ENCODE measurements at places on chromosomes 1 and 21. TPM values are rescaled to one million over a fixed set of nuclear protein-coding genes. Genes with fewer than 3 reads are reported as not detected.

- no peak for DNase-seq
Measured at GRCh38 chr1:109783436-109783835, 19.7 kb upstream of the EPS8L3 start.

GRCh38 chr1:3170561-3171453 is 101.8 kb downstream of the PRDM16 start:
- DNase-seq = no peak

DNA sequence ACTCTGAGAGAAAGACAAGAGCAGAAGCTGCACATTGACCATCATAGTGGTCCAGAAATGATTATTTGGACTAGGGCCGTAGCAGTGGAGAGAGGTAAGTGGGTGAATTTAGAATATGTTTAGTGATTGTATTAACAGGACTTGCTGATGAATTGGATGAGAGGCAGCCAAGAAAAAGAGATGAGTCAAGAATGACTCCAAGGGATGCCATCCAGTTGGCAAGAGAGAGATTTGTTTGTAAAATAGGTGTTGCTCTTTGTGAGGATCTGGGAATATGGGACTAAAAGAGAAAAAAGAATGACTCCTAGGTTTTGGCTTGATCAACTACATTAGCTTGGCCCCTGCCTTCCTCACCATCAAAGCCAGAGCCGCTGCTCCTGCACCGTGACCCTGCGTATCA is 54.2 kb upstream of the ARTN start:
- DNase-seq = no peak

GRCh38 chr1:7595336-7595735 is 175.8 kb upstream of the VAMP3 start:
- DNase-seq = no peak

- DNase-seq = no peak
Measured at GRCh38 chr21:17466166-17466565, 46.7 kb upstream of the CXADR start.

DNA sequence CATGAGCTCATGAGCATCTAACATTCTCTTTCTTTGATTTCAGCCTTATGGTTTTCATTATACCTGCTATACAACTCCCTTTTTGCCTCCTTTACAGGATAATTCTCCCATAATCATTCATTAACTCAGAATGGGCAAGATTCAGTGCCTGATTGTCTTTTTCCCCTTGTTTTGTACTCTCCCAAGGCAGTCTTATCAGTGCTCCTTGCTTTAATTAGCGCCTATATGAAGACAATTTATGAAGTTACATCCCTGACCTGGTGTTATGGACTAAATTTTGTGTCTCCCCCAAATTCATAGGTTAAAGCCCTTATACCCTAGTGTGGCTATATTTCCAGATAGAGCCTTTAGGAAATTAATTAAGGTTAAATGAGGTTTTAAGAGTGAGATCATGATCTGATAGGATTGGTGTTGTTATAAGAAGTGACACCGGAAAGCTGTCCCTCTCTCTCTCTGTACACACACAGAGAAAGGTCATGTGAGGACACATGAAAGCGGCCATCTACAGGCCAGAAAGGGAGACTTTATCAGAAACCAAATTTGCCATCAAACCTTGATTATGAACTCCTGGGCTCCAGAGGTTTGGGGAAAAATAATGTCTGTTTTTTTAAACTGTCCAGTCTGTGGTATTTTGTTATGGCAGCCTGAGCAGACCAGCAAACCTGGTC is 185.8 kb upstream of the CHODL start:
- no peak for DNase-seq

GRCh38 chr1:213274140-213274539 is 223.1 kb downstream of the RPS6KC1 start:
- no peak for DNase-seq

DNA sequence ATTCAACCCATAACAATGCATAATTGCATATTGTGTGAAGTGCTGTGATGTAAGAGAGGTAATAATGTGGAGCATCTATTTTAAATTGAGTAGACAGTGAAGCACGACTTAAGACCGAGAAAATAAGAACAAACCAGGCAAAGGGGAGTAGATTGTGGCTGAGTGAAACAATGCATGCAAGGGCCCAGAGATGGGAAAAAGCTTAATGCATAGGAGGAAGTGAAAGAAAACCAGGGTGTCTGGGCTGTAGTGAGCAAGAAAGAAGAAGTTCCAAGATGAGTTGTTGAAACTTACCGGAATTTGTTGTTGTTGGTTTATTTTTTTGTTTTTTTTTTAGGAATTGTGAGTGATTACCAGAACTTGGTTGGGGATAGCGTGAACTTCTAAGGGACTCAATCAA is 104.7 kb downstream of the SNX7 start:
- no peak for DNase-seq

DNA sequence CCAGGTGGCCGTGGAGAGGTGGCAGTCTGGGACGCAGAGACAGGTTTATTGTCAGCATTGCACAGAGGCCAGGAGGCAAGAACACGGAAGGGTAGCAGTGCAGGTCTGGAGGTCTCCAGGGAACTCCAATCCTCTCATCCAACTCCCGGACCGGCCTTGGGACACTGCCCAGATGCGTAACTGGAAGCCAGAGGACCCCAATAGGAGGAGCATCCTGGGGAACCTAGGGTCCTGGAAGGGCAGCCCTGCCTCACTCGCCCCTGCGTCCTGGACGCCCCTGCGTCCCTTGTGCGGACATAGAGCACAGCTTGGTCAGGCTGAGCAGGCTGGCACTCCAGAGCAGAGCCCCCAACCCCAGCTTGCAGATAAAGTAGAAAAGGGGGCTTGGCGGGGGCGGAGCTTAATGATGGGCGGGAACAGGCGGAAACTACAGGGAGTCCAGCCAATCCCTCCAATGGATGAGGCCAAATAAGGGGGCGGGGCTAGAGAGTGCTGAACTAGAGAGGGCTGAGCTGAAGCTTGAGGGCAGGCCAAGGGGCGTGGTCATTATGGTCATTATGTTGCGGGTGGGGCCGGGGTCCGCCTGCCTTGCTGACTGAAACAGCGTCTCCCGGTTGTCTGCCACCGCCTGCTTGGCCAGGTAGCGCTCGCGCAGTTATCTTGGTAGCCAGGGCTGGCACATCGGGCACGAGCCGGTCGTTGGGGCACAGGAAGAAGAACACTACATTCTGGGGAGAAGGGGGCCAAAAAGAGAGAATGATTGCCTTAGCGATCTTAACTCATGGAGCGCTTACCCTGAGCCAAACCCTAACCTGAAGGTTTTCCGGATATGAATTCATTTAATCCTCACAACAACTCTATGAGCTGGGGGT is 3.7 kb upstream of the ARHGEF19 start:
- peak; percentile 85 for DNase-seq

DNA sequence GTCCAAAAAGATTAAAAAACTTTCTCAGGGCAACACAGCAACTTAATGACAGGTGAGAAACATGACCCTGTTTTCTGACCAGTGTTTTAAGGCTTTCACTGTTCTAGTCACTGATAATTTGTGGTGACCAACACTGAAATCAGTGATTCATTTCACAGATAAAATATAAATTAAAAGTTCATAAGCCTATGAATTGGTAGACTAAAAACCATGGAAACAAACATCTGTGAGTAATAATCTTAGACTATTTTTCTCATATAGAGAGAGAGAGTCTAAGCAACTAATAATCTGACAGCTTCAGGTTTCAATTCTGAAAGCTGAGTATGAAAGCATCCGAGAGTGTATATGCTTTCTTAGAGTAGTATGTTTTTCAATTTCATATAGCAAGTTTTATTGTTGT is 536.9 kb downstream of the ADGRL2 start:
- no peak for DNase-seq

- no peak for DNase-seq
Measured at GRCh38 chr1:58814251-58815068, 30.6 kb upstream of the JUN start.

OR10K1 gene
- total RNA-seq = not detected

SERTAD4 gene
- total RNA-seq = not detected

CHRM3 gene
- total RNA-seq = 0.21 TPM

PM20D1 gene
- 0.34 TPM for total RNA-seq

HES3 gene
- total RNA-seq = not detected

LCE1C gene
- total RNA-seq = not detected
